ENCODE measurements at places on chromosomes 4 and X. TPM values are rescaled to one million over a fixed set of nuclear protein-coding genes. Genes with fewer than 3 reads are reported as not detected.
A peak's percentile ranks its signal among the peaks of the same experiment; 100 is the strongest.

ODAM gene
- total RNA-seq = not detected

RBPJ gene
- 128 TPM for total RNA-seq

SCML2 gene
- 7.4 TPM for total RNA-seq

UGT2B17 gene
- not detected for total RNA-seq

EDNRA gene
- 51.1 TPM for total RNA-seq

BCLAF3 gene
- 11.1 TPM for total RNA-seq

SERTM2 gene
- 0.10 TPM for total RNA-seq

FHDC1 gene
- total RNA-seq = 12.2 TPM

SUPT20HL1 gene
- not detected for total RNA-seq

FAM47A gene
- total RNA-seq = not detected

CYSLTR1 gene
- total RNA-seq = 6.6 TPM

SCRG1 gene
- 0.10 TPM for total RNA-seq

DNA sequence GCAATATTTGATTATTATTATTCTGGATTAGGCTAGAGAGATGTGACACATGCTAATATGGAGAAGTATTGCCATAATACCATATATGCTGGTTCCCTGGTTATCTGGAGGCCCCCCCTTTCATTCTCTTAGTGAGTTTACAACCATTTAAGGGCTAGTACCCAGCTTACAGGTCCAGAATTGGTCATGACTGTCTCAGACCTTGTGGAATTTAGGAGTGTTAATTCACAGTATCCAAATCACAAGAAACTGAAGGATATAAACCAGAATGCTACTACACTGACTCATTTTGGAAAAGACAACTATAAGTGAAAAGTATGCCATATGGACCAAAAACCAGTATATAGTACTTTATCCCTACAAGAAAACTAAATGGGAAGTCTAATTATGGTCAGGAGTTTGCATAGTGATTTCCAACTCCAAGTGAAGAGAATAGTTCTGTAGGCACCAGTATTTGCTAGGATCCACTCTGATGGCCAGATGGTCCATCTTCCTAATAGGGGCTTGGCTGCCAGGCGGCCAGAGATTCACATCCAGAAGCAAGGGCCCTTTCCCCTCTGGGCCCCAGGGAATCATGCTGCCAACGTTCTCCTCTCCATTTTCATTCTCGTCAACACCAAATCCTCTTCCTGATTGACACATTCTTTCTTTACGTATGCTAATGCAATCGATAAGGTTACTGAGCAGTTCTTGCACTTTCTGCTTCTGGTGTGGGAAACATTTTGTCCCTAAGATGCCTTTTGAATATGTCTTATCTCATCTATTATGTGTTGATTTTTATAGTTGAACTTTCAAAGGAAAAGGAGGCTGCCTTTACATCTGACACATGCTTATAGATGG lies 123.6 kb downstream of the SHROOM3 start:
- DNase-seq = no peak

DNA sequence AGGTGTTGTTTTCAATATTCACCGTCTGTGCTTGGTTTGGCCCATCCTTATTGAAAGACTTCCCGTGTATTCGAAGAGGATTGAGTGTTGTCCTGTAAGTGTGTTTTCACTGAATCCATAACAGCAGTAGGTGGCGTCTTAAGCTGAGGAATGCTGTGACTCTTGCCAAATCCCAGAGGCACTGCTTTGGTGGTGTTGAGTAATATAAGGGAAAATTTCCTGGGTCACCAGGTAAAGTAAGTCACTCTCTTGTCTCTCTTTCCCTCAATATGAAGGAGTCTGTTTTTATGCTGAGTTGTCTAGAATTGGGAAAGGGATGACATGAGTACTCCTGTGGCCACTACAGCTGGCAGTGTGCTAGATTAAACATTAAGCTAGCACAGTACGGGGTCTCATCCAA lies 146.7 kb upstream of the ZXDB start:
- DNase-seq = no peak

DNA sequence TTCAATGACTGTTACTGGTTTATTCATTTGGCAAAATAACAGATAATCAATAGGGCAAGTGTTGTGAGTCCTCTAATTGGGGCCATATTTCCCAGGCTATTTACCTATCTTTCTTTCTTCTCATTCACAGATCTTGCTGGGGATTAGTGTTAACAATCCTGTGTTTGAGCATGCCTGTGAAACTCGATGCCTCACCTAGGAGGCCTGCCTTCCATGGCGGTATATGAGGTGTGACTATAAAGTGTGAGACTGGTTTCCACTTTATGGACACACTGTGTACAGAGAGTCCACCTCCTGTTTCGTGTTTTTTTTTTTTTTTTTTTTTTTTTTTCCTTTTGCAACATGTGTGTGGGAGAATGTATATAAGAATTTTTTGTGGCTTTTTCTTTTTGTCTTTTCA lies 199.3 kb downstream of the BMPR1B start:
- DNase-seq = no peak

DNA sequence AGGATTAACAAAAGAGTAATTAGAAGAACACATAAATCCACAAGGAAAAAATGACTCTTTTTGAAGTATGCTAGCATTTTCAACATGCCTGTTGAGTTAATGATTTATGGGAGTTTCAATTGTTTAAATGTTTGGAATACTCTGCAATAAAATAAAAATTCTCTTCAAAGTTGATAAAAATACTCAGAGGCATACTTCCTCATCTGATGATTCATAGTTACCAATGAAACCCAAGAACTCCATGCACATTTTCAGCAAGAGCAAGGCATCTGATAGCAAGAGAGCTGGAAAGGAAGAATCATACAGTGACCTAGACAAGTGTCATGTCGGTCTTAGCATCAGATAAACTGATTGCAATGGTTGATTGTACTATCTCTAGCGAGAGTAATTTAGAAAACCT lies 443.7 kb upstream of the ATOH1 start:
- peak; percentile 14 for DNase-seq

DNA sequence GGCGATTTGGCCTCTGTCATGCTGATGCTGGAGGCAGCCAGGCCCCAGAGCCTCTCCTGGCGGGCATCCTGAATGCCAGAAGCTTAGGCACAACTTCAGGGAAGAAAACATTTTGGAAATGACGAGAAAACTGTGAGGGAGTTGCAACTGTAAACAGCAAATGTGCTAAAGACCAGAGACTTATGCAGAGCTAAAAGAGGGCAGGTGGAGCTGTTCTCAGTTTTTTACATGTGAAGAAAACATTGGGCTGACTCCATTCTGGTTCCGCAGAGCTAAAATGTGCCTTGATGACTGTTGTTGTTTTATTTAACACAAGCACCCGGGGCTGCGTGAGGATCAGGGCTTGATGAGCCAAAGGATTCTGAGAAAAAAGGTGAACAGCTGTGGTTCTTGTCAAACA lies 10.8 kb upstream of the ARX start:
- DNase-seq = no peak

GRCh38 chr4:112112590-112113170 lies 32.6 kb upstream of the FAM241A start:
- DNase-seq = no peak

DNA sequence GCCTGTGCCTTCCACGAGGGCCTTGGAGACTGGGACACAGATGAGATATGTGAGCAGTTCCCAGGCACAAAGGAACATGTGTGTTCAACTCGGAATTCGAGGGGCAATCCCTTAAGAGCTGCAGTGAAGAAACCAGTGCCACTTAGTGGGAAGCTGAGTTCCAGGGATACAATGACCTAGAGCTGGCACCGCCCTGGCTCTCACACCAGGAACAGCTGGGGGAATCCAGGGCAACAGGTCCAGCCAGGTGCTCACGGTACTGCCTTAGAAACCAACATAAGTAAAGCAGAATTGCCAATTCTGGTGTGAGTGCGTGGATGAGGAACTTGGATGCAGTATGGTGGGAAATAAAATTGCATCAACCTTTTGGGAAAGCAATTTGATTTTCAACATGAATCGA lies 122.9 kb downstream of the AFAP1 start:
- no peak for DNase-seq

DNA sequence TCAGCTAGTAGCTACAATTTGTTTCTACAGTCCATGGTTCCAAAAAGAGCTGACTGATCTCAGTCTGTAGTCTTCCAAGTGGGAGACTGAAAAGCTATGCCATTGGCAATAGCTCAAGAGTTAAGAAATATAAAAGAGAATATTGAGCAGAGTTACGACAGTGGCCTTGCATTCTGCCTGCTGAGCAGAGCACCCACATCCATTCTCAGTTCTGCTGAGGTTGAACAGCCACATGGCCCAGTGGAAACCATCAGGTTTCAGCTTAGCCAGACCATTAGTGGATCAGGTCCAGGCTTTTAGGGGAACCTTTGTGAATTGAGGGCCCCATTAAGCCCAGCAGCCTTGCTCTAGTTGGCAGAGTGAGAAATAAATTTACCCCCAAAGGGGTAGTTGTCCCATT lies 28.1 kb downstream of the ZNF81 start:
- DNase-seq = no peak

DNA sequence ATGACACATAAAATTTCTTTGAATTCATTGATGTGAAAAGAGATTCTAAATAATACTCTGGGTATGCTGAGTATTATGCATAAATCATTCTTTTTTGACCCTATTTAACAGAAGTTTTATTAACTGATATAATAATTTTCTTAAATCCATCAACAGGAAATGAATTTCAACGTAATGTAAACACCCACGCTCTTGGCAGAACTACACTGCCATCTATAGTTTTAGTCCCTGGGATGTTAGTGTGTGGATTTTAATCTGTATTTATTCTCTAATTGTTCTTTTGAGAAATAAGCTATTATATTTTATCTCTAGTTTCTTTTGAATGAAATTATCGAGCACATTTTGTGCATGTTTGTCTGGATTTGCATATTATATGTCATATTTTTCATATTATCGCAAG lies 666.8 kb upstream of the NDST4 start:
- DNase-seq = no peak

GRCh38 chrX:27276751-27277150 lies 186.4 kb downstream of the PPP4R3C start:
- DNase-seq = no peak

DNA sequence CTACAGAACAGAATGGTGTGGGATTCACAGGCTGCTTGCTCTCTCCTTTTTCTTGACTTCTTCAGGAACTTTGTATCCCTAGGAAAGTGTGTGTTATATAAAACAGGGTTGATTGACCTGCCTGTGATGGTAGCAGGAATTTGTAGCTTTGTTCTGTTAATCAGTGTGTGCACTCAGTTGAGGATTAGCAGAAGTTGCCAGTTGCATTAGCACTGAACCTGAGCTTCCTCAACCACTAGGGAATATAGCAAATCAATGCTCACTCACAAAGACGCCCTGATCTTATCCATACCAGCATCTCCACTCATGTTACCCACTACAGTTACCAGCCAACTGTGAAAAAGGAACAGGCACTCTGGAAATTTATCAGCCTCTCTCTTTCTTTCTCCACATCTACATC lies 319.1 kb upstream of the EMCN start:
- DNase-seq = no peak

- DNase-seq = no peak
Measured at GRCh38 chr4:24251589-24251988, 332.8 kb downstream of the DHX15 start.

GRCh38 chrX:111102636-111103035 lies 6.6 kb downstream of the PAK3 start:
- DNase-seq = no peak

DNA sequence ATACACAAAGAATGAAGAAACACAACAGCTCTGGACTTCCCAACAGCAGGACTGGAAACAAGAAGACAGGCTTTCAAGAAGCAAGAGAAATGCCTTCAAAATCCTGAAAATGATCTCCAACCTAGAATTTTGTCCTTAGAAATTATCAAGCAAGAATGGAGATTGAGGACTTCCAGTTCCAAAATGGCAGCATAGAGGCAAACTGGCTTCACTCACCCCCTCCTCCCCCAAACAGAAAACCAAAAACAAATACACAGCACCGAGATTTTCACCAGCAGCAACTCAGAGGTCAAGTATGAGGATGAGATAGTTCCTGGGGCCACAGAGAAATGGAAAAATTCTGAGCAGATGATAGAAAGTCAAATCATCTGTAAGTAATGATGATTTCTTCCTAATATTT lies 40.5 kb upstream of the LRBA start:
- DNase-seq = no peak

GRCh38 chr4:86101410-86101809 lies 258.4 kb downstream of the MAPK10 start:
- DNase-seq = no peak

GRCh38 chr4:10853196-10853595 lies 168.6 kb upstream of the CLNK start:
- DNase-seq = no peak

GRCh38 chr4:75004755-75005668 lies 72.1 kb downstream of the PARM1 start:
- no peak for DNase-seq

DNA sequence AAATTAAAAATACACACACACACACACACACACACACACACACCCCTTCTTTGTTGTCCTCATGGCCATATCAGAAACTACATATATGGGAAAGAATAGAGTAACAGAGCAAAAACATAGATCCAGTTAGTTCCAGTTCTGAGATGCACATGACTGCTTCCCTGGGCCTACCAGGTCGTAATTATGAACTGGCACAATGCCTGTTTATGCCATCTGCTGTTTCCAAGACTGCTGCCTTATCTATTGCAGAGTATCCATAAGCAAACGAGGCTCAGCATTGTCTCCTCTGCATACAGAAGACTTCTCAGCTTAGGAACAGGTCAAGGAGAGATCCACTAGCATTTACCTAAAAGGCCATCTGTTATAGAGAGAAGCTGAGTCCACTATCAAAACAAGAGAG lies 789.0 kb downstream of the TECRL start:
- DNase-seq = no peak

DNA sequence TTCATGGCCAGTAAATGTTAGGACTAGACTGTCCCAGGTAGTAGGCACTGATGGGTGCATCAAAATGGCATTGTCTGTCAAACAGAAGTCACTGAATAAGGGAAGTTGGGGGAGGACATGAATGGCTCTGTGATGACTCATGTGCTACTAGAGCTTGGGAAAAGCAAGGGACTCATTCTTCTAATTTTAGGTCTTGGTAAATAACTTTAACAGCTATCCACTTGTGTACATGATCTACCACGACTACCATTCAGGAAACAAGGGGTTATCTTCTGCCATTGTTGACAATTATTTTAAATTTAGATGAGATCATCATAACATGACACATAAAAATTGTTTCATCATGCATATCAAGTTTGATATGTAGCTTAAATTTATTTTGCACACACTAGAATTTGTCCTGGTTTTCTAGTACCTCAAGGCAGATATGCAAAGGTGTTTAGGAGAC lies 6.3 kb downstream of the AREG start:
- DNase-seq = no peak

DNA sequence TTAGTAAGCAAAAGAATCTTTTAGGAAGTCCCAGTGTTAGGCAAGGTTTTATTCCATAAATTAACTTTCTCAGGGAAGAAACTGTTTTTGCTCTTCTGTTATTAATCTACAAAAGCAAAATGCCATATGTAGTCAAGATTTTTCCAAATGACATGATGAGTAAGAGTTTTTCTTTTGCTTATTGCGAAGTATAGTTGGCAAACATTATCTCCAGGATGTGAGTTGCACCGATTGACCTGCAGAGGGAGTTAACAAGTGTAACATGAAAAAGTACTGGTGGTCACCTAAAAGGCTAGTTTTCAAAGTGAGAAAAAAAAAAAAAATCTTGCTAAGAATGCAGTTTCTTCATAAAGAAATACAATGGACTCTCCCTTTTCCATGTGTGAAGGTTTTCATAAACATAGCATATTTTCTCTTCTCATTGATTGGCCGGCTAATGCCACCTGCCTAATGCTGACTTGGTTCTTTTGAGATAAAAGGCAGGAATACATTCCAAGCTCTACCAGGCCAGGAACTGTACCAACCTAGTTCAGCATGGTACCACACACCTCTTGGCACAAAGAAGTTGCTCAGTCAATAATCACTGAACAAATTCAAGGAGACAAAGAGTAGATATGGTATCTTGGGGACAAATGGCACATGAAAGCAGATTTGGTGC lies 100.2 kb downstream of the LNX1 start:
- peak; percentile 97 for DNase-seq
